Tracheal epithelial cell (primary cell): ENCODE measurements at places on chromosomes 13 and 19. TPM values are rescaled to one million over a fixed set of nuclear protein-coding genes. Genes with fewer than 3 reads are reported as not detected.

The PNMA8A gene
- 0.72 and 2.3 TPM in 2 replicates for total RNA-seq

The SELENOW gene
- 209 and 217 TPM in 2 replicates for total RNA-seq

The F2RL3 gene
- not detected in 2 replicates for total RNA-seq

The PDX1 gene
- total RNA-seq, result not detected in 2 replicates

The URAD gene
- not detected in 2 replicates for total RNA-seq

The SERPINE3 gene
- total RNA-seq, result not detected in 2 replicates

The SCN1B gene
- 0.48 TPM in 1 of 2 replicates, not detected in the other for total RNA-seq

The KASH5 gene
- not detected in 2 replicates for total RNA-seq

The DGKH gene
- 14.9 and 21.3 TPM in 2 replicates for total RNA-seq

The CPAMD8 gene
- total RNA-seq, result 0.96 and 1.5 TPM in 2 replicates

The TGFB1 gene
- 10.2 and 10.6 TPM in 2 replicates for total RNA-seq

The KCNN1 gene
- not detected in 2 replicates for total RNA-seq

The TPGS1 gene
- 19.8 and 40.7 TPM in 2 replicates for total RNA-seq

The ZNF599 gene
- 1.3 and 1.7 TPM in 2 replicates for total RNA-seq

The ADGRE1 gene
- total RNA-seq, result not detected in 2 replicates

The SUPT5H gene
- 28.1 and 48.0 TPM in 2 replicates for total RNA-seq

The WASF3 gene
- total RNA-seq, result 3.1 and 6.8 TPM in 2 replicates

The FFAR2 gene
- total RNA-seq, result 0.24 TPM in 1 of 2 replicates, not detected in the other

The SIGLEC12 gene
- total RNA-seq, result not detected in 2 replicates

The SYNGR4 gene
- not detected in 2 replicates for total RNA-seq

The ZNF98 gene
- 0.21 TPM in 1 of 2 replicates, not detected in the other for total RNA-seq

The CRTC1 gene
- total RNA-seq, result 0.72 and 1.1 TPM in 2 replicates

The IZUMO4 gene
- 2.6 and 4.6 TPM in 2 replicates for total RNA-seq

The NLRP12 gene
- not detected in 2 replicates for total RNA-seq

The TEX29 gene
- total RNA-seq, result not detected in 2 replicates

The IGFL1 gene
- total RNA-seq, result 1.4 TPM in 1 of 2 replicates, not detected in the other

The LRG1 gene
- 0.72 TPM in 1 of 2 replicates, not detected in the other for total RNA-seq

The ZFP14 gene
- 1.4 and 2.6 TPM in 2 replicates for total RNA-seq

The PTPRH gene
- 1.7 and 3.0 TPM in 2 replicates for total RNA-seq

The COL4A1 gene
- 11.3 and 366 TPM in 2 replicates for total RNA-seq
